Stimulated activated CD4-positive, alpha-beta T cell treated with anti-CD3 and anti-CD28 coated beads, Interleukin-2, amount 100 ng/mL, for 24 hours (primary cell): ENCODE measurements at places on chromosomes 2 and 18.
A peak's percentile ranks its signal among the peaks of the same experiment; 100 is the strongest.

- no peak for DNase-seq
These were observed 48.1 kb upstream of the TNFRSF11A start for GRCh38 chr18:62277045-62277444.

DNA sequence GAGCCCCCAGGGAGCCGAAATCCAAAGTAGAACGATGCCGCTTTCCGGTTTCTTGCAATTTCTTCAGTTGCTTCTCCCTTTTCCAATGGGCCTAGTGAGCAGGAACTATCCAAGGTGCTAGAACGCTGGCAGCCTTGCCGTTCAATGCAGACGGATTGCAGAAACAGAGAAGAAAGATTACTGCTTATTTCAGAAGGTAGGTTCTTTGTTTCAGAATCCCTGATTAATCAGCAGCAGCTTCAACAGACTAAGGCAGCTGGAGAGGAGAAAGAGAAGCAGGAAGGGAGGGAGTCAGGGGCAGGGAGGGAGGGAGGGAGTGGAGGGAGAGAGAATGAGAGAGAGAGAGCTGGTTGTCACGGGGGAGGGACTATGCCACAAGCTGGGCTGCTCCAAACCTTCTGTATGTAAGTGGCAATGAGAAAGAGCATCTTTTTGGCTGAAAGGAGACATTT is 576 bp downstream of the NYAP2 start:
- no peak for DNase-seq

- no peak for DNase-seq
These were observed 238.5 kb upstream of the FBXO11 start for GRCh38 chr2:48144777-48145176.

- no peak for DNase-seq
These were observed 105.6 kb downstream of the SETBP1 start for GRCh38 chr18:44786257-44786656.

DNA sequence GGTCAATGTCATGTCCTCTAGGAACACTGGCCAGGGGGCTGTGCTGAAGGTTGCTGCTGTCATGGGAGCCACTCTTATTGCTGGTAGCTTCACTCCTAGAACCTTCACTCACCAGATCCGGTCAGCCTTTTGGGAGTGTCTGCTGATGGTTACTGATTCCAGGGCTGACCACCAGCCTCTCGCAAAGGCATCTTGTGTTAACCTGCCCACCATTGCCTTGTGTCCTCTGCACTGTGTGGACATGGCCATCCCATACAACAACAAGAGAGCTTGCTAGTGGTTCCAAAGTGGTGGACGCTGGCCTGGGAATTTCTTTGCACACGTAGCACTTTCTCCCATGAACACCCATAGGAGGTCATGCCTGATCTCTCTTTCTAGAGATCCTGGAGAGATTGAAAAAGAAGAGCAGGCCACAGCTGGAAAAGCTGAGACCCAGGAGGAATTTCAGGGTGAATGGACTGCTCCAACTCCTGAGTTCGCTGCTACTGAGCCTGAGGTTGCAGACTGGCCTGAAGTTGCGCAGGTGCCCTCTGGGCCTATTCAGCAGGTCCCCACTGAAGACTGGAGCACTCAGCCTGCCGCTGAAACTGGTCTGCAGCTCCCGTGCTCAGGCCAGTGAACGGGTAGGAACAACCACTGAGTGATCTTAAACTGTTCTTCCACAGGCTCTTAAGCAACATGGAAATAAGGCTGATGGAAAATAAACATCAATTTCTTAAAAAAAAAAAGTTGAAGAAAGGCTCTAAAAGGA is 18.7 kb upstream of the C2orf80 start:
- DNase-seq, result no peak

DNA sequence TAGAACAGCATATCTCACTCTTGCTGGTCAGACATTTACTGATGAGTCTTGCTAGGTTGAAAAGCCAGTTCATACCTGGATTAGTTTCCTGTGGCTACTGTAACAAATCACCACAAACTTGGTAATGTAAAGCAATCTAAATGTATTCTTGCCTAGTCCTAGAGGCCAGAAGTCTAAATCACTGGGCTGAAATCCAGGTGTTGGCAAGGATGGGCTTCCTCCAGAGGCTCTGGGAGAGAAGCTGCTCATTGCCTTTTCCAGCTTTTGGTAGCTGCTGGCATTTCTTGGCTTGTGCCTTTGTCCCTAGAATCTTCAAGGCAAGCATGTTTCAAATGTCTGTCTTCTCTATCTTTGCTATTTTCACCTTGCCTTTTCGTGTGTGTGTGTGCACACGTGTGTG is 62.3 kb upstream of the MAP4K3 start:
- no peak for DNase-seq

GRCh38 chr2:126775300-126775985 is 119.5 kb downstream of the GYPC start:
- no peak for DNase-seq

GRCh38 chr2:213152065-213152794 is 818 bp upstream of the IKZF2 start:
- peak; percentile 30 for DNase-seq

GRCh38 chr2:165905854-165906253 is 47.7 kb downstream of the TTC21B start:
- DNase-seq, result no peak
